ENCODE measurements at places on chromosomes 1 and 21.

- no peak for DNase-seq
Observed at GRCh38 chr21:38765056-38765455, 40.7 kb upstream of the ETS2 start.

DNA sequence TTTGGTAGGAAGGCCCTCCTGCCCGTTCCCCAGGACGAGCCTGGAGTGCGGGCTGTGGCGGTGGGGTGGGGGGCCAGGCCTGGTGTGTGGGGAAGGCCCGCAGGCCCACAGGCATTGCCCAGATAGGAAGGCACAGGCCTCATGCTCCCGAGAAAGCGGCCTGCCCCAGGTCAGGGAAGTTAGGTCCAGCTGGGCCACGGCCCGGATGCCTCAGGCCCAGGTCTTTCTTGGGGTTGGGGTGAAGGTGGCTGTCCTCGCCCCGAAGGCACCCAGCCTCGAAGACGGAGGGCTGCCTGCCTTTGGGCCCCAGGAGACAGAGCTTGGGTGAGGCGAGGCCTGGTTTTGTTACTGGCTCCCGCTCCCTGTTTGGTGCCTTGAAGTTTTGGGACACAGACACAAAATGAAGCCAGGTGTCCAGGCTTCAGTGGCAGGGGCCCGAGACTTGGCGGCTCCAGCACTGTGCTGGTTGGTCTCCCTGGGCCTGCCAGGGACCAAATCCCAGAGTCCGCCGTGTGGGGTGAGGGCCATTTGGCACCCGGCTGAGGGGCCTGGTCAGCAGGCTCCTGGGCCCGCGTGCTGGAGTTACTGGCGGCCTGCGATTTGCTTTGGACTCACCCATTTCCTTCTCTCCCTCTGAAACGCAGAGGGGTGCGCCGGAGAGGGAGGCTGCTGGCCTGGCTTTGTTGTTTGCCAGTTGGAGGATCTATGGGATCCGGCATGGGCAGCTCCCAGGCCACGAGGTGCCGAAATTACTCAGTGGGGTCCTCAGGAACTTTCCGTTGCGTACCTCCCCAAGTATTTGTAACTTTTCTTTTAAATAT, 2.0 kb downstream of the SKI start:
- DNase-seq, result no peak

DNA sequence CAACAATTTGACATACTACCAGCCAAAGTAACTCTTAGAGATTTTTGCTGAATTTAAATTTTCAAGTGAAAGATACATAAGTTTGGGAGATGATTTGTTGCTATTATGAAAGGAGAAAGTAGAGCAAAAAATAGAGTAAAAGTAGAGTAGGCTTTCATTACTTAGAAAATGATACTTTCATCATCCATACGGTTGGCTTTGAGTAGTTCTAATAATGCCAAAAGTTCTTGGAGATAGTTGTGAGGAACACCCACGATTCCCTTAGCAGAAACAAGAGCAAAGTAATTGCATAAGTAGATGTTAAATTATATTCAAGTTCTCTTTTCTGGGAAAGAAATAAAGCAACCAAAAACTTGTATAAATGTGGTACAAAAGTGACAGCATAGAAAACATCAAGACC, 95.0 kb upstream of the VAV3 start:
- no peak for DNase-seq

- no peak for DNase-seq
Observed at GRCh38 chr1:14777516-14778506, 179.3 kb downstream of the KAZN start.

DNA sequence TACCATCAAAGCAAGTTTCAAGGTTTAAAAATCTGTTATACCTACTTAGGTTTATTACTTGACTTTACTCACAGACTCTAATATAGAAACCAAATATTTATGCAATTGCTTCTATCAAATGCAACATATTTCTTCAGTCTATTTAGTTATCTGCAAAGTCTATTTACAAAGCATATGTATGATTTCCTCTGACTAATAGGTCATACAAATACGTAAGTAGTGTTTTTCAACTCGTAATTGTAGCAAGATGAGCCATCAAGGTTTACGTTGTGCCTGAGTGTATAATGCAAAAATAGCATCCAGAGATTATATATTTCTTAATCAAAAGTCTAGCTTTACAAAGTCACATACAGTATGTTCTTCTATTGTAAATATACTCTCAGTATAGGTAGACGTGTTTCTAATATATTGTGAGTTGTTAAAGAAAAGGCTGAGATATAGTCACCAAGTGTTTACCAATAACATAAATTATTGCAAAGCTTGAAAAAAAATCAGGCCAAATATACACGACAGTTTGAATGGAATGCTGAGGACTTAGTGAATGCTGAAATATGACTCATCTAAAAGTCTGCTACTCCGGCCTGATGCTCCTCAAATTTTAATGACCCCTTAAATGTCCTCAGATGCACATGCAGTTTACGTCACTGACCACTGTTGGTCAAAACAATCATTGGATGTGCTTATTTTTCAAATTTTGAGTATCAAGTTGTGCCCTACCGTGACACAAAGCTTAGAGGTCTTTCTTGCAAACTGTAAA, 48.4 kb downstream of the ADAMTS5 start:
- DNase-seq, result no peak

- no peak for DNase-seq
Observed at GRCh38 chr1:84642774-84643173, 47.5 kb downstream of the SSX2IP start.

GRCh38 chr1:234103198-234103597, 198.7 kb downstream of the SLC35F3 start:
- DNase-seq, result no peak

DNA sequence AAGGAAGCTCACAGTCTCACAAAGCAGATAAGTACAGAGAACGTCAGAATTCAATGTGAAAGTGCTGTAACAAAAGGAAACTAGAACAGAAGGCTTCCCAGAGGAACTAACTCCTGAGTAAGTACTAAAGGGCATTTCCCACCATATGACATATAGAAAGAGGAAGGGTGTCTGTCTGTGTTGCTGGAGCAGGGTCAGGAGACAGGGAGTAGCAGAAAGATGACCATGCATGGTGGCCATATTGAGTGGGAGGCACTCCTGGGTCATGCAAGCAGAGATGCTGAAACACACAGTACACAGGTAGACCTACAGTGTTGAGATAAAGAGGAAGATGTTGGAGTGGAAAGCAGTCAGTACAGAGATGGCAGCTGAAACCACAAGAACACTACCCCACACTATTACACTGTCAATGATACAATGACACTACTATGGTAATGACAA, 47.3 kb downstream of the SLC25A24 start:
- no peak for DNase-seq

DNA sequence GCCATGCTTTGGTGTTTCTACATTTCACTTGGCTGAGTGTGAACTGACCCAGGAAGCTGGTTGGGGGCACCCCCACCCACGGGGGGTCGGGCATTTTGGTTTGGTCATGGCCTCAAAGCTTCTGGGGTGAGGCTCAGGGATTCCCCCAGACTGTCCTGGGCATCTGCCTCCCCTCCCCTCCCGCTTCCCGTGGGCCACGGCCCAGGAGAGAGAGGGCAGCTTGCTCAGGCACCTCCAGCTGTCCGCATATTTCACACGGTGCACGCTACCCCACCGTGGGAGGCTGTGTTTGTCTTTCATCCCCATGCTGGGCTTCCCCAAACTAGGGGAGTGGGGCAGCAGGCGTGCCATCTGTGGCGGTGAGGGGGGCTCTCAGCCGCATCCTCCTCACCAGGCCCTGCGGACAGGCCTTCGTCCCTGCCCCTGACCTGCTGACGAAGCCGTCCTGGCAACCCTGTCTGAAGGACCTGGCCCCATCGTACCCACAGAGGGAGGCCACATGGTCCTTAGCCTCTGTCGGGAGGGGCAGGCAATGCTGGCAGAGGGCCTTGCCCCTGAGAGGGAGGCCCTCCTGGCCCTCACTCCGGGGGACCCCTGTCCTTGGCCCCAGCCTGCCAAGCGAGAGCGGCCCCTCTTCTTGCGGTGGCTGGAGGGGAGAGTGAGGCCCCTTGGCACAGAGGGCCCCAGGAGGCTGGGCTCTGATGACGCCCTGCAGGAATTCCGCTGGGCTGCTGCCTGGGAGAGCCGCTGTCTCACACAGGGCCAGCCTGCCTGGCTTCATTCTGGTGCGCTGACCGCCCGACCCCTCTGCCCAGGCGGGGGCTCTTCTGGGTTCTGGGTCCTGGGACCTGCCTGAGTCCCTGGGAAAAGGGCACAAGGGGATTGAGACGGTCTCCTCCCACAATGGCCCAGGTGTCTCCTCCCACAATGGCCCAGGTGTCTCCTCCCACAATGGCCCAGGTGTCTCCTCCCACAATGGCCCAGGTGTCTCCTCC, 22.1 kb downstream of the TP73 start:
- DNase-seq, result no peak

GRCh38 chr1:232568906-232569553, 60.9 kb downstream of the SIPA1L2 start:
- DNase-seq, result no peak

DNA sequence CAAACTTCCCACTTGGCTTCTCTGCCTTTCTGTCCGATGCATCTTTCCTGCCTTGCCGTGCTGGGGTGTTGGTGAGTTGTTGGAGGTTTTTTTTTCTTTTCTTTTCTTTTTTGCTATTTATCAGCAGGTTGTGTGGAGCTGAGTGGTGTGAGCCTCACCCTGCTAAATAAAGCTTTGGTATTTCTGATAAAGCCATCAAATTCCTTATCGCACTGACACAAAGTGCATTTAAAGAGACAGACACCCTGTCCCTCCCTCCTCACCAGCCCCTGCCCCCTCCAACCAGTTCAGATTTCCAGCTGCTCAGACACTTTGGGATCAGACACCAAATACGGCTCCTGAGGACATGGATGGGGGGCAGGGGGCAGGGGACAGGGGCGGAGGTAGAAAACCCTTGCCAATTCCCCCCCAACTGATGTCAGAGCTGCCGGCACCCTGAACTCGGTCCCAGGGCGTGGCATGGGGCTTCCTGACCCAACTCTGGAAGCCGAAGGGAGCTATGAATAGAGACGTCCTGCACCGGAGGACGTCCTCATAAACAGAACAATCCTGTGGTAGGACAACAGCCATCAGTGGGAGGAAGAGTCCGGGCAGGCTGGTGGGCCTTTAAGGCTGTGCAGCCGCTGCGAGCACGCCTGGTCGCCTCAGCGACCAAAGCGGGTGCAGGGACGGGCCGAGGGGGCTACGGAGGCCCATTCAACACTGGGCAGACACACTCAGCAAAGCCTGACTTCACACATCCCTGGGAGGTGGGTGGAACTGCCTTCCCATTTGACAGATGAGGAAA, 79.0 kb downstream of the CASZ1 start:
- DNase-seq, result no peak

GRCh38 chr1:23566304-23566703, 7.0 kb upstream of the ID3 start:
- DNase-seq, result no peak

DNA sequence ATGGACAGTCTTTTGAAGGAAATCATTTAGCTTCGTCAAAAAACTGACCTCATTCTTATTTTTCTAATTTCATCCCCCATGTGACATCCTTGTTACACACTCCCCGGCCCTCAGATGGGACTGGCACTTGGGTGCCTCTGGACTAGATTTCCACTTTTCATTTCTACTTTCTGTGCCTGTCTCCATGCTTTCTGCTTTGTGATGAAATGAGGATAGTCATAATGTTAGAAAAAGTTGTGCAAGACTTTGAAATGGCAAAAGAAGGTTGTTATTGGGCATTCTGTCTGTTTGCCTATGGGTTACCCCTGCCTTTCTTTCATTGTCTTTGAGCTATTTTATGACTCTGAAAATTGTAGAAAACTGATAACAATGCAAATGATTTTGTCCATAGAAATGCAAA, 54.9 kb downstream of the MDM4 start:
- DNase-seq, result no peak

DNA sequence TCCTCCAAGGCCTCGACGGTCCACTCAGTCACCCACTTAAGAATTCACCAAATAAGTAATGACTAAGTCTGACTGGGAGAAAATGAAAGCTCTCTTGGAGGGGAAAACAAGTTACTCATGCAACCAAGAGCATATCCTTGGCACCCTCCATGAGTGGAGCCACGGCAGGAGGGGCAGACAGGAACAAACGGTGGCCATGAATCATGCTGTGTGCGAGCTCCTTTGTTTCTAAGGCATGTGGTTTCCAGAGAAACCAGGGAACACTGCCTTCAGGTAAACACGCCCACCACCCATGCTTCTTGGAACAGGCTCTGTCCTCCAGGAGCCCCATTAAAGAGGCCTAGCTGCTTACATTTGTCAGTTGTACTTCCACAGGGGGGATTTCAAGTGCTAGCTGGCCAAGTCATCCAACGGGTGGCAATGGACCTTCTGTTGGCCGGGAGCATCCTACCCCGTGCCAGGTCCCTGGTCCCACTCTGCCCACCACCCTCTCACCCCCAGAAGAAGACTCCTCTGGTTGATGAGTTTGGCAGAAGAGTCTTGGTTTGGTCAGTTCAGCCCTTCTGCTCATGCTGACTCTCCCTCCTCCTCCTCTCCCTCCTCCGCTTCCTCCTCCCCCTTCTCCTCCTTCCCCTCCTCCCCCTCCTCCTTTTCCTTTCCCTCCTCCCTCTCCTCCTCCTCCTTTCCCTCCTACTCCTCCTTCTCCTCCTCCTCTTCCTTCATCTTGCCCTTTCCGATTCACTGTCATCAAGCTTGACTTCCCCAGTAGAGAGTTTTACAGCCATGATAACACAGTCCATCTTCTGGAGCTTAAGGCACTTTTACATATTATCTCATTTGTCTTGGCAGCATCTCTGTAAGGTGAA, 107.6 kb downstream of the CCDC185 start:
- DNase-seq, result no peak

DNA sequence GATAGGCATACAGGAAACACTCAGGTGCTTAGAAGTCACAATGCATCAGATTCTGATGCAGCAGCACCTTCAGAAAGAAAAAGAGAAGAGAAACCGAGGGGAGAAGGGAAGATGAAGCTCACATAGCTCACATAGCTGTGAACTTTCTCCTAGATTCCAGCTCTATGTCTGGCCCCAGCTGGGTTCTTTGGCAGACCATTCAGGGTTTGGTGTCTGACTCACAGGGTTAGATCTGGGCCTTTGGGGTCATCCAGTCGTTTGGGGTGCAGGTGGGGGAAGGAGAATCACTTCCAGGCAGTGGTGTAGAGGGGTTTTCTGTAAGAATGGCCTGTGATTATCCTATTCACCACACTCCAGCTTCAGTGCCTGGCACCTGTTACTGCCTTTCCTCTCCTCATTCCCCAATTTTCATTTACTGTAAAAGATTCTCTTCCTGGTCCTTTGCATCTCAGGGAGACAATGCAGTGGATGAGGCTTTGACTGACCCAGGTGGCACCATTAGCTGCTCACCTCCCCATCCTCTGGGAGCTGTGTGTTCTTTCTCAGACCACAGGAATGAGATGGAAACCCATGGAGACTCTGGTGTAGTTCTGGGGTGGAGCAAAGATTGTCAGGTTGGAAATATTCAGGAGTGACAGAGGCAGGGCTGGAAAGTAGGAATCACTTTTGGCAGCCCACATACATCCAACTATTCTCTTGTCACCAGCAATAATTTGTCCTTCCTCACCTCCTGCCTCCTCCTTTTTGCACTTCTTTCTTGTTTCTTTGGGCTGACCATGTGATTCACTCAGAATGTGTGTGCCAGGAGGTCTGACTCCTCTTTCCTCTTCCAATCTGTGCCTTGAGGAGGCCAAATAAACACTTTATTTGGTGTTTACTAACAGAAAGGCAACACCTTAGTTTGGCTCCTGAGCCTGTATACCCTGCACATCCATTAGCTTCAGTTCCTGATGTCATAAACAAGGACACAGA, 103.3 kb downstream of the PAPPA2 start:
- DNase-seq, result no peak

- DNase-seq, result no peak
Observed at GRCh38 chr1:57901208-57901919, 477.5 kb upstream of the DAB1 start.
